Activated T-cell treated with anti-CD3 and anti-CD28 coated beads, Interleukin-2, amount 50 U/mL, for 24 hours (primary cell): ENCODE measurements at places on chromosomes 13 and 19.

- DNase-seq, result no peak
These were observed 44.8 kb downstream of the C13orf42 start for GRCh38 chr13:51066091-51066831.

- DNase-seq, result no peak
These were observed 266.1 kb upstream of the TMTC4 start for GRCh38 chr13:100940658-100941057.

DNA sequence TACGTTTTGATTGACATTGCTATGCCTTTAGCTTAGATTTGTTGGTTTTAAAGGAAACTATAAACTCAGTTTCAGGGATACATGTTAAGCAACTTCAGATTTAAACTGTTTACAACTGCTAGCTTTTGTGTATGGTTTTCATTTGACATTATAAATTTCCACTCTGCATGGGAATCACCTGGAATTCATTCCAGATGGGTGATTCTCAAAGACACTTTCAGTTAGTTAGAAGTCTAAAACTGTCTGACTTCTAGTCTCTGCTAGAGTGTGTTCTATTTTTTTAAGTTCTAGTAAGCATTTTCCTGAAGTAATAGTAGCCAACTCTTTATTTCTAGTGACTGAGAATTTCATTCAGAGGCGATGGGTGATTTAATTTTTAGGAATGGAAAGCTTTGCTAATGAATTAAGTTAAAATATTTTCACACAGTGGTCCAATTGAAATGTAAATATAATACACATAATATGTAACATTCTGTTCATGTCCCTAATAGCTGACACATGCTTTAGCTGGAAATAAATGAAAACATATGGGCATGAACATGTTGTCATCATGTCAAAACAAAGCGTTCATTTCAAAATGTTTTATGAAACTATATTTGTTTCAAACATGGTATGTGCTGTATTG is 58.3 kb upstream of the CSNK1A1L start:
- DNase-seq, result no peak

DNA sequence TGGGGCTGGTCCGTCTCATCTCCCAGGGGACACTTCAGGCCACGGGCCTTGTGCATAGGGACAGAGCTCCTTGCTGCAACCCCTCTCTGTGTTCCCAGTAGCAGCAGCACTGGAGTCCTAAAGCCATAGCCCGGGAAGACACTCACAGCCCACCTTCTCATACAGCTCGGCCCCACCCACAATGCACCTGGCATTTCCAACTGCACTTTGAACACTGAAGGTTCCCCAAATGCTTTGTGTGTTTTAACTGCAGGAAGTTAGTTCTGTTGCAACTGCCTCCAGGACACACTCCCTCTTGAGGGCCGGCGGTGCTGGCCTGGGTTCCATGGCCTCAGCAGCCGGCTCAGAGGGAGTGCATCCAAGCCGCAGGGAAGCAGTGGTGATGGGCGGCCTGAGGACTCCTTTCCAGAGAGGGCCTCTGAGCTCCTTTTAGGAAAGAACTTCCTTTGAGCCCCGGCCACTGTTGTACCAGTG is 22.7 kb upstream of the TMEM255B start:
- DNase-seq, result no peak

- no peak for DNase-seq
These were observed 1.8 kb upstream of the RNASEH2B start for GRCh38 chr13:50907781-50908180.

GRCh38 chr19:49801401-49801888 is 11.6 kb downstream of the FUZ start:
- DNase-seq, result no peak

DNA sequence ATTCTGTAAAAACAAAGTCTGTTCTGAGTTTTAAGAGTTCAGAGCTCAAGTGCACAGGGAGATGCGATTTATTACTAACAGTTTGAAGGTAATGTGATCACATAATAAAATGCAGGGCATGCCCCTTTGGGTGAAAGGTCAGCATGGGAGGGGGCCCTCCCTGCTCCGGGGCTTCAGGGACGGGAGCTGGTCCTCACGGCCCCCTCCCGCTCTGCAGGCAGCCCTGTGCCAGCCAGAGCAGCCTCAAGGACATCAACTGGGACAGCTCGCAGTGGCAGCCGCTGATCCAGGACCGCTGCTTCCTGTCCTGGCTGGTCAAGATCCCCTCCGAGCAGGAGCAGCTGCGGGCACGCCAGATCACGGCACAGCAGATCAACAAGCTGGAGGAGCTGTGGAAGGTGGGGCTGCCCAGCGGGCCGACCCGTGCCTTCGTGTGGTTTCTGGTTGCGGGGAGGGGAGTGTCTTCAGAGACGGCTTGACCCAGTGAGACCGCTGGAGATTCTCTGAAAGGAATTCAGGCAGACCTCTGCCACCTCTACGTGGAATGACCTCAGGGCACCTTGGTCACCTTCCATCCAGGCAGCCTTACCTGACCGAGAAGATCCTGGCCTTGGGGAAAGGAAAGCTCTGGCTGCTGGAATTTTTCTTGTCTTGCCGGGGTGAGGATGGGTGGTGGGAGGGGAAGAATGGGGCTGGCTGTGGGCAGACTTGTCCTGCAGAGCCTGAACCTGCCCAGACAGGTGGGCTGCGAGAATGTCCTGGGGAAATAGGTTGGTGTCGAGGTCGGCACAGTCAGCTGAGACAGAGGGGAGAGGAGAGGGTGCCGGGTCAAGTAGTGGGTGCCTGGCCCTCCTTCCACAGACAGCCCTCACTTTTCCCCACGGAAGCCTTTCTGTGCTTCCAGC is 19.0 kb downstream of the UPF1 start:
- no peak for DNase-seq

- DNase-seq, result no peak
These were observed 1.4 kb upstream of the FREM2 start for GRCh38 chr13:38685431-38685830.

DNA sequence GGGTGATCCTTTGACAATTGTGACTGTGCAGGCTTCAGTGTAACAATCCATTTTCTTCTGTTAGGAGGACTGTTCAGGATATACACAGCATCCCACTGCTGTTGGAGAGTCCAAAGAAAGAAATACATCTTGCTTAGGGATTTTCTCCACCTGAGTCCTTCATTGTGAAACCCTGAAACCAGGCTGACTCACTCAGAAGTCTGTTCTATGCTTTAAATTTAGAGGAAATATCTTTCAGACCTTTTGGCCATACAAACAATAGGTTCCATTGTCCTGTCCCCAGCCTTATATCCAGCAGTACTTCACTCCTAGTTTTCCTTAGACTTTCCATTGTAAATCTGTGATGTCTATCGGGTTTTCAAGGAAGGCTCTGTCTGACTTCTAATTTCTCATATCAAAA is 379.1 kb downstream of the SUCLA2 start:
- no peak for DNase-seq

DNA sequence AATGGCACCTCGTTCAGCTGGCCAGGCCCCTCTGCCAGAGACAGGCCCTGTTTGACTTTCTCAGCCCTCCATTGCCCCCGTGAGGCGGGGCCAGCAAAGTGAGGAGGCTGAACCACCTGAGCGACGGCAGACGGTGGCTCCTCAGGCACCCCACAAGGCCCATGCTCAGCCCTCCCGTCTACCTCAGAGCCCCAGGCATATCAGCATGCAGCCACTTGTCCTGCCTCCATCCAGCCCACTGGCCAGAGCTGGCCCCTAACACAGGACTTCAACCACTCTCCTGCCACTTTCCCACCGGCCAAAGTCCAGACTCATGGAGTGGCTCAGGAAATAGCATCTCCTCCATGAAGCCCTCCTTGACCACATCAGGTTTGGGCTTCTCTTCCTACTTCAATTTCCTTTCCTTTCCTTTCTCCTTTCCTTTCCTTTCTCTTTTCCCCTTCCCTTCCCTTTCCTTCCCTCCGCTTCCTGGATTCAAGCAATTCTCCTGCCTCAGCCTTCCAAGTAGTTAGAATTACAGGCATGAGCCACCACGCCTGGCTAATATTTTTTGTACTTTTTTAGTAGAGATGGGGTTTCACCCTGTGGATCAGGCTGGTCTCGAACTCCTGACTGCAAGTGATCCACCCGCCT is 9.3 kb downstream of the SLC7A10 start:
- no peak for DNase-seq

- DNase-seq, result no peak
These were observed 2.4 kb downstream of the LENG9 start for GRCh38 chr19:54461210-54461609.

GRCh38 chr13:60612593-60612992 is 215.6 kb downstream of the TDRD3 start:
- no peak for DNase-seq

- no peak for DNase-seq
These were observed 18.0 kb downstream of the RAB3D start for GRCh38 chr19:11321191-11322126.

GRCh38 chr13:34124666-34125306 is 306.8 kb downstream of the RFC3 start:
- no peak for DNase-seq

DNA sequence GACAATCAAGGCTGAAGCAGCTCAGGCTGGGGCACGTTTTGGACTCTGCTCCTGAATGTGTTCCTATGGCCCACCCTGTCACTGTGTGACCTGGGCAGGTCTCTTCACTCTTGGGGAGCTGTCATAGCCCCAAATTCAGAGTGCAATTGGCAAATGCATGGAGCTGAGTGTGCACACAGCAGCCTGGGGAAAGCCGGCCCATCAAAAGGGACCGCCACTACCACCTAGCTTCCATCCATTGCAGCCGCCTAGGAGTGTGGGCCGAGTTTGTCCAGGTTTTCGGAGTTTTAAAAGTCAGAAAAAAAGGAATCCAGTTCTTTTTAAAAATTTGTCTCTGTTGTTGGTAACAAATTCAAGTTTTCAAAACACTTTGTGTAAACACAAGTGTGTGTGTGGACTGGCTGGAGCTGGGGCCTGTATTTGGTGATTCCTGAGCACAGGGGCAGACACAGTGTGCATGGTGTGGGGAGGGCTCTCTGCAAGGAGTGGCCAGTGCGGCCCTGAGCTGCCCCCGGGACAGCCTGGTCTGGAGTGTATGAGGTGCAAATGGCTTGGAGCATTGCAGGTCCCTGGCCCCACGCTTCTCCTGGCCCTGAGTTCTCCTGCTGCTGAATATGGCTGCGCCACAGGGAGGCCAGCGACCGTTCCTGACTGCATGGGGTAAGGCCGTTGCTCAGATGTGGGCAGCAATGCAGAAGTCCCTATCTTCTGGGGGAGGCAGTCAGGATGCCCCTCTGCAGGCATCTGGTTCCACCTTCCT is 13.2 kb upstream of the ZNF536 start:
- no peak for DNase-seq

DNA sequence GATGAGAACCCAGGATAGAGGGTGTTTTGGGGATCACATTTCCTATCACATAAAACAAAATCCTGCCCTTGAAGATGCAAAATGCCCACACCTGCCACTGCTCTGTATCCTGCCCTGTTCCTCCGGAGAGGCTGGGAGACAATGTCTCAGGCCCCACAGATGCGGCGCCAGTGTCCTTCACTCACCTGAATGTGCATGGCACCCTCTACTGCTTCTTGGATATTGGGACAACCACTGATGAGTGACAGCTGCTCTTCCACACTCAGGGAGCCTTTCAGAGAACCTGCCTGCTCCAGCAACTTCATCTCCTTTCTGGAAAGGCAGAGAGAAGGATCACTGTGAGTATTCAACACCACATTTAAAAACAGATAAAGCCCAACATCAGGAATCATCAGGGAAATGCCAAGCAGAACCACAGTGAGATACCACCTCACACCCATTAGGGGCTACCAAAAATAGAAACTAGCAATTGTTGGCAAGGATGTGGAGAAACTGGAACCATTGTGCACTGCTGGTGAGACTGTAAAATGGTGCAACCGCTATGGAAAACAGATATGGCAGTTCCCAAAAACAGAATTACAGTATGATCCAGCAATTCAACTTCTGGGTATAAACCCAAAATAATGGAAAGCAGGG is 36.4 kb downstream of the CRYL1 start:
- no peak for DNase-seq

DNA sequence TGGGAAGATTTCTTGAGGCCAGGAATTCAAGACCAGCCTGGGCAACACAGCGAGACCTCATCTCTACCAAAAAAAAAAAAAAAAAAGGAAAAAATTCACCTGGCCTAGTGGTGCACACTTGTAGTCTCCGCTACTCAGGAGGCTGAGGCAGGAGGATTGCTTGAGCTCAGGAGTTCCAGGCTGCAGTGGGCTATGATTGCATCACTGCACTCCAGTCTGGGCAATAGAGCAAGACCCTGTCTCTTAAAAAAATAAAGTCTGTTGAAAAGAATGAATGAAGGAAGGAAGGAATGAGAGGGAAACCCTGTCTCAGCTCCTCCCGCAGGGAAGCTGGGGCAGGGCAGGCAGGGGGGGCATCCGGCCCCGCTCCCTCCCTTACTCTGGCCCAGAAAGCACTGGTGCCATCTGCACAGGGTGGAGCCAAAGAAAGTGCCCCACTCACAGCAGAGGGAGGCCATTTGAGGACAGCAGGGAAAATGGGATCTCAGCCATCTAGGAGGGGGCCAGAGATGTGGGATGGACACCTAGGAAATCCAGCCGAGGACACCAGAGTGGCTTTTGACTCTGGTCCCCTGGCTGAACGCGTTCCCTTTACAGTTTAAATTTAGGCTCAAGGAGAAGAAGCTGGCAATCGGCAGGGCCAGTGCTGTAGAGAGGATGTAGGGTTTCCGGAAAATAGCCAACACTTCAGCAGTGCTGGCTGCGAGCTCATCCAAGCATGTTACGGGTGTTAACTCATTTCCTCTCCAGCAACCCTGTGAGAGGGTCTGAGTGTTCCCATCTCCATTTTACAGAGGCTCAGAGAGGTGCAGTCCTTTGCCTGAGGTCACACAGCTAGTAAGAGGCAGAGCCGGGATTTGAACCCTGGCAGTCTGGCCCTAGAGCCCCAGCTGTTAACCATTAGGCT is 3.6 kb upstream of the HPN start:
- DNase-seq, result no peak

DNA sequence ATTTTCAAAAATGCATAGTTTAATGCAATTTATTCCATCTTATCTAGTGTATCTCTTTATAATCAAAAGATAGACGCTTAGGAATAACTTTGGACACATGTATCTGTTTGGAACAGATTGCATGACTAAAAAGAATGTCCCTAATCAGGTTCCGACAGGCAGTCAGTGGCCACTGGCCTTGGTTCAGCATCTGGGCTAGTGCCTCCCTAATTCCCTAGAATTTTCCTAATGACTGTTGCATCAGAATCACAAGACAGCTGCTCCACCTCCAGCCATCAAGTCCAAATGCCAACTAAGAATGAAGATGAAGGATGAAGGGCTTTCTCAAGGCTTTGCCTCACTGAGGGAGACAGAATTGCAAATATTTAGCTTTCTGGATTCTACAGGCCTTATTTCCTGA is 173.8 kb downstream of the EFNB2 start:
- no peak for DNase-seq

- peak; percentile 57 for DNase-seq
These were observed 1.7 kb downstream of the KLK4 start for GRCh38 chr19:50909240-50910070.

DNA sequence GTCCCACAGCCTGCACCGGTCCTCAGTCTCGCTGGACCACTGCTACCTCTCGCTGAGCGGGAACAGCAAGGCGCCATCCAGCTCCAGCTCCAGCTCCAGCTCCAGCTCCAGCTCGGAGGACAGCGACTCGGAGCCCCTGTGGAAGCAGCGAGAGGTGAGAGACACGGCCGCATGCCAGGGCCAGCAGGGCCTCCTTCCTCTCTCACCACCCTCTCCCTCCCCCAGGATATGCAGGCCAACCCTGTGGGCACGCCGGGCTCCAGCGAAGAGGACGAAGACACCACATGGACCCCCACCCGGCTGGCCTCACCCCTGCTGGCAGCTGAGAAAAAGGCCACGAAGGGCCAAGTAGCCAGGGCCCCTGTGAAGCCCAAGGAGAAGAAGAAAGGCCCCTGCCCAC is 7.3 kb downstream of the SIX5 start:
- DNase-seq, result no peak

GRCh38 chr13:93771227-93771626 is 544.6 kb downstream of the GPC6 start:
- DNase-seq, result no peak

- no peak for DNase-seq
These were observed 5.1 kb downstream of the CBARP start for GRCh38 chr19:1232652-1233072.
